ENCODE measurements at places on chromosomes 7 and 10.

- DNase-seq, result no peak
Measured at GRCh38 chr7:31767686-31768358, 80.8 kb downstream of the PPP1R17 start.

DNA sequence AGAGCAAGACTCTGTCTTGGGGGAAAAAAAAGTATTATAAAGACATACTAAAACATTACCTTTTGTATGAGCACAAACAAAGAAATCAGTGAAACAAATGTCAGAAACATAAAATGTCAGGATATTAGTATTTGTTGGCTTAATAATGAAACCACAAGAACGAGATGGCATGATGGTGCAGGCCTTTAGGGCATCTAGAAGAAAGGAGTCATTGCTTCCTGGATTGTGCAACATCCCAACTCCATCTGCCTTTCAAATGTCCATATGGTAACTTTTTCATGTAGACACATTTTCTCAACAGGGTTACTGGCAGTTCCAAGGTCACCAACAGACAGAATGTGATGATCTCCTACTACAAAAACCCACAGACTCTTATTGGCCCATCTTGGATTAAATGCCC lies 96.6 kb downstream of the ZNF248 start:
- no peak for DNase-seq

DNA sequence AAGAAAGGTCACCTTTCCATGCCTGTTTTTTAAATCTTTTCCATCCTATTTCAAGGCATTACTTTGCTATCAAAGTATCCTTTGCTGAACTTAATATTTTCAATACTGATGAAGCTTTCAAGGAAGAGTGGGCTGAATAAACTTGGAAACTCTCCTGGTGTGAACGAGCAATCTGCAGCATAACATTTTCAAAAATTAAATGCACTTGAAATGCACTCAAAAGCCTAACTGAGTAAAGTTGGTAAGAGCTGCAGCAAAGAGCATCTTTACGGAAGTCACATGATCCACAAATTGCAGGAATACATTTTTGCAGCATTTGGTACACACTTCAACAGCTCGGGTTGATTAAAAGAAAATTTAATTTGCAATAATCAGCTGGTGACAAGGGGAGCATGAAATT lies 367.3 kb downstream of the PHTF2 start:
- DNase-seq, result no peak

- DNase-seq, result no peak
Measured at GRCh38 chr10:129893104-129894089, 70.7 kb downstream of the EBF3 start.

- no peak for DNase-seq
Measured at GRCh38 chr7:158063850-158064610, 523.6 kb downstream of the PTPRN2 start.
